ENCODE measurements at places on chromosomes 7 and 10.

GRCh38 chr10:88288320-88289059, 294.6 kb downstream of the RNLS start:
- DNase-seq: no peak

DNA sequence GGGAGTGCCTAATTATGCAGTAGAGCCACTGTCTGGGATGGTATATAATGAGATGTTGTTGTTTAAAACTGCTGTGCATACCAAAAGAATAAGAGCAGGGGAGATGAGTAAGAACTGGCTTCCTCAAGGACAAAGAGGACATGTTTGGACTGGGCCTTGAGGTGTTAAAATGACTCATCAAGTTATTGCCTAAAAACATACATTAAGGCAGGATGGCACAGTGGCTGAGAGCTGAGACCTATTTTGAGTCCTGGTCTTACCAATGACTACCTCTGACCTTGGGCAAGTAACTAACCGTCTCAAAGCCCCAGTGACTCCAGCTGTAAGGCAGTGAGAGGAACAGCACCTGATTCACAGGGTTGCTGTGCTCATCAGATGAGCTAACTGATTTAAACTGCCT, 71.1 kb downstream of the CFAP58 start:
- no peak for DNase-seq

- no peak for DNase-seq
Measured at GRCh38 chr10:117631276-117632145, 89.0 kb downstream of the EMX2 start.

GRCh38 chr7:80740778-80741545, 102.5 kb downstream of the CD36 start:
- no peak for DNase-seq

GRCh38 chr10:74178042-74178791, 27.2 kb downstream of the ADK start:
- DNase-seq: no peak

Measured in SHP77 (cell line).